ENCODE measurements at places on chromosomes 6 and 20.

DNA sequence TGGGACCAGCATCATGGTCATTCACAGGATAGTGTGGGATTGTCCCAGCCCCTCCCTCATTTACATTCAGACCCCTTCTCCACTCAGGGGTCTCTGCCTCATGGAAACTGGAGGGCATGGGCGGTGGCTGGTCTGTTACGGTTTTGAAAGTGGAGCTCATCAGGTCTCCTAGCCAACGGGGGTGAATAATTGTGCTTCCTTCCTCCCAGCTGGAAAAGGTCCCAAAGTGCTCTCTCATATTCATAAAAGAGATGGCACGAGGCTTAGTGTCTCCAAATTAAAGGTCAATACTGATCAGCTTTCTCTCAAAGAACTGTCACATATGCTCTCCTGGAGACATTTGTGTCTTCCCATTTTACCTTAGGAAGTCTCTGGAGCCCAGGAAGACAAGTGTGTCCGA lies 19.9 kb downstream of the JARID2 start:
- DNase-seq = no peak

GRCh38 chr6:39941138-39941537 lies 6.9 kb upstream of the MOCS1 start:
- no peak for DNase-seq

GRCh38 chr6:89162047-89162371 lies 16.2 kb downstream of the PM20D2 start:
- no peak for DNase-seq

- no peak for DNase-seq
Measured at GRCh38 chr6:161226009-161226964, 47.6 kb downstream of the AGPAT4 start.

DNA sequence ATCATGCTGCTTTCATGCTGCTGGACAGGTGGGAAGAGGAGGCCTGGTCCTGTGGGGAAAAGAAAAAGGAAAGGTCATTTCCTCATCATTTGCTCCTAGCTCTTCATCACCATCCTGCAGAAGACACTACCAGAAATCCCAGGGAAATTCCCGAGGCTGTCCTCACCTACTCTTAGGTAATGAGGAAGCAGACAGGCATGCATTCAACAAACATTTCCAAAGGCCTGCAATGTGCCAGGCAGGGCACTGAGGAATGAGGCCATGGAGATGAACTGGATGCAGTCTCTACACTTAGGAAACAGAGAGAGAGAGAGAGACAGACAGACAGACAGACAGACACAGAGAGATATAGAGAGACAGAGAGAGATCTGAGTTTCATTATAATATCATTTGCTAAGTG lies 83.0 kb upstream of the MRPS10 start:
- DNase-seq = no peak

DNA sequence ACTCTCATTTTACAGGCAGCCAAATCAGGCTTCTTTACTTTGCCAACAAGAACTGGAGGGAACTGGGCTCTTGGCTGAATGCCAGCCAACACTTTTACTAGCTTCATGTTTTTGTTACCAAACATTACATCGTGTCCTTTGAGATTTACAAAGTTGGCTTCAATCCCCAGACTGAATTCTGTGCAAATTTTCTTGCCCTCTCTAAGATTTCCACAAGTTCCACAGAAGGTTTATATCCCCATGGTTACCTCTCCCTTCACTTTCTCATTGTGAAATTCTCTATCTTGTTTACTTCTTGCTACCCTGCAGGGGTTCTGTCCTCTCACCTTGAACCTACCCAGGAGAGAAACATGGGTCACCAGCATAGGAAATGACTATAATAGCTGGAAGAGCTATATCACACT lies 37.6 kb upstream of the PLCB1 start:
- DNase-seq = no peak

DNA sequence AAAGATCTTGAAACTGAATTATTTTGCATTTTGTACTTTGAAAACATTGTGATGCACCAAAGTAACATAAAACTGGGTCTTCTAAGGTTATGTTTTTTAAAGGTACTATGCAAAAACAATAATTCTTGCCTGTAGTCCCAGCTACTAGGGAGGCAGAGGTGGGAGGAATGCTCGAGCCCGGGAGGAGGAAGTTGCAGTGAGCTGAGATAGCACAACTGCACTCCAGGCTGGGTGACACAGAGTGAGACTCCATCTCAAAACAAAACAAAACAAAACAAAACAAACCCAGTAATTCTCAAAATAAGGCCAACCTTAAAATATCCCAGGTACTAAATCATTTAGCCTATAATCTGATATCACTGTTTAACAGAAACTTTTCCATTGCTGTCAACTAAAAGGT lies 269.6 kb downstream of the KHDC1L start:
- DNase-seq = no peak

GRCh38 chr6:159035891-159036290 lies 8.9 kb downstream of the TAGAP start:
- no peak for DNase-seq
